ENCODE measurements at places on chromosomes 12 and 14.
A peak's percentile ranks its signal among the peaks of the same experiment; 100 is the strongest.

- DNase-seq, result no peak
Observed at GRCh38 chr14:77265561-77266335, 5.3 kb downstream of the NGB start.

- no peak for DNase-seq
Observed at GRCh38 chr12:109757671-109758265, 44.1 kb downstream of the FAM222A start.

DNA sequence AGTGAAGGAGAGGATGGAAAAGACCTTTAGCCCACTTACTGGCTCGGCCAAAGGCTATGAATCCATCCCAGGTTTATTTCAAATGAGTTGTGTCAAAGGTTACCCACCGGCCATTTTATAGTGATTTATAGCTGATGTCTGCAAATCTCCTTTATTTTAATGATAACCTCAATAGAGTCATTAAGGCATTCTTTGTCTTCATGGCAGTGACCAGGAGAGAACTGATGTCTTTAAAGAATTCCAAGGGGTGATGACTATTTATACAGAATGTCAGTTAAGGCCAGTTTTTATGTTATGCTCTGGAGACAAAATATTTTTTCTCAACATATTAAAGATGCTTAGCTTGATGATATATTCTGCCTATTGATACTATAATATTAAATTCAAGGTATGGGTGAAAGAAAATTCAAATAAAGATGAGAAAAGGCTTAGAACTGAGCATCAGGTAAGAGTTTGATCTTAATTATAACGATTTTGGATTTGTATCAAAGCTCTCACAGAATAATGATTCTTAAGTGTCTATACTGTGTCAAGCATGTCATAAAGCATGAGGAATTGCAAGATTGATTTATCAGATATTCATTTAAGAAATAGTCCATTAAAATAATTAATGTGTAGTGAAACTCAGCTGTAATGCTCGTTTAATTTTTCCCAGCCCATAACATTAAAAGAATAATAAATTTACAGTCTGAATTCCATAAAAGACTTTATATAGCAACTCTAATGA is 361.5 kb downstream of the SOX5 start:
- no peak for DNase-seq

GRCh38 chr14:49424436-49425331 is 161.5 kb downstream of the RPS29 start:
- DNase-seq, result peak; percentile 11

GRCh38 chr14:99572173-99572999 is 31.6 kb downstream of the CCDC85C start:
- DNase-seq, result no peak

GRCh38 chr12:29499235-29499634 is 1.7 kb upstream of the OVCH1 start:
- no peak for DNase-seq

GRCh38 chr14:68548194-68549076 is 244.4 kb downstream of the ZFP36L1 start:
- peak; percentile 90 for DNase-seq

- DNase-seq, result no peak
Observed at GRCh38 chr14:38405851-38406635, 150.2 kb upstream of the CLEC14A start.

DNA sequence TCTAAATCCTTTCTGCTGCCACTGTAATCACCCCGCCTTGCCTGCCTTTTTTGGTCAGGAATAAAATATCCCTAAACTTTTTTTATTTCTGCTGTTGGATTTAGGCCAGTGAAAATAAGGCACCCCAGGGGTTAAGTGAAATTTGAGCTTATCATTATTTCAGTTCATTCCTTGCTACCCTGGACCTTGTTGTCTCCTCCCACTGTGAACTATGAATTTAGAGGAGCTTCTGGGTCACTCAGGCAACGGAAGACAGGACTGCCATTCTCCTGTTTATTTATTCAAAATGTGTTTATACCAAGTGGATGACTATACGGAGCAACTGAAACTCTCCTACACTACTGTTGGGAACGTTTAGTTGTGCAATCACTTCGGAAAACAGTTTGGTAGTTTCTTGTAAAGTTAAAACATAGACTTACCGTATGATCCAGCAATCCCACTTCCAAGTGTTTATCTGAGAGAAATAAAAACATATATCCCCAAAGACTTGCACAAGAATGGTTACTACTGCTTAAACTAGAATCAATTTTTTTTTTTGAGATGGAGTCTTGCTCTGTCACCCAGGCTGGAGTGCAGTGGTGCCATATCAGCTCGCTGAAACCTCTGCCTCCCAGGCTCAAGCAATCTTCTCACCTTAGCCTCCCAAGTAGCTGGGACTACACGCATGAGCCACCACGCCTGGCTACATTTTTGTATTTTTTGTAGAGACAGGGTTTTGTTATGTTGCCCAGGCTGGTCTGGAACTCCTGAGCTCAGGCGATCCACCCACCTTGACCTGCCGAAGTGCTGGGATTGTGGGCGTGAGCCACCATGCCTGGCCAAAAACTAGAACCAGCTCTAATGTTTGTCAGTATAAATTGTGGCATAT is 2.3 kb upstream of the TRAFD1 start:
- no peak for DNase-seq

DNA sequence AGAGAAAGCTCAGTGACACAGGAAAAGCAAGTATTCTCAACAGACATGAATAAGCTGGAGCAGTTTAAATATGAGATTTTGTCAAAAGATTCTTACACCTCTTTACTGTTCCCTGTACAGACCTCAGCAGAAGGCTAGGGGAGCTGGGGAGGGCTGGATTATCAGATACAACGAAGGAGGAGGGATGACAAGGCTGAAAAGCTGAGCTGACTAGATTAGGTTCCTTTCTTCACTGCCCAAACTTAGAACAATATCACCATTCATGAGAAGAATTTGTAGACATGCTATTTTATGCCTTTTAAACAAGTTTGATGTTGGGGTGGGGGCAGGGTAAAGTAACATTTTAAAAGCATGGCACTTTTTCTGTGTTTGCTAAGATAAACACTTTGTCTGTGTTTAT is 611.1 kb downstream of the AACS start:
- no peak for DNase-seq

DNA sequence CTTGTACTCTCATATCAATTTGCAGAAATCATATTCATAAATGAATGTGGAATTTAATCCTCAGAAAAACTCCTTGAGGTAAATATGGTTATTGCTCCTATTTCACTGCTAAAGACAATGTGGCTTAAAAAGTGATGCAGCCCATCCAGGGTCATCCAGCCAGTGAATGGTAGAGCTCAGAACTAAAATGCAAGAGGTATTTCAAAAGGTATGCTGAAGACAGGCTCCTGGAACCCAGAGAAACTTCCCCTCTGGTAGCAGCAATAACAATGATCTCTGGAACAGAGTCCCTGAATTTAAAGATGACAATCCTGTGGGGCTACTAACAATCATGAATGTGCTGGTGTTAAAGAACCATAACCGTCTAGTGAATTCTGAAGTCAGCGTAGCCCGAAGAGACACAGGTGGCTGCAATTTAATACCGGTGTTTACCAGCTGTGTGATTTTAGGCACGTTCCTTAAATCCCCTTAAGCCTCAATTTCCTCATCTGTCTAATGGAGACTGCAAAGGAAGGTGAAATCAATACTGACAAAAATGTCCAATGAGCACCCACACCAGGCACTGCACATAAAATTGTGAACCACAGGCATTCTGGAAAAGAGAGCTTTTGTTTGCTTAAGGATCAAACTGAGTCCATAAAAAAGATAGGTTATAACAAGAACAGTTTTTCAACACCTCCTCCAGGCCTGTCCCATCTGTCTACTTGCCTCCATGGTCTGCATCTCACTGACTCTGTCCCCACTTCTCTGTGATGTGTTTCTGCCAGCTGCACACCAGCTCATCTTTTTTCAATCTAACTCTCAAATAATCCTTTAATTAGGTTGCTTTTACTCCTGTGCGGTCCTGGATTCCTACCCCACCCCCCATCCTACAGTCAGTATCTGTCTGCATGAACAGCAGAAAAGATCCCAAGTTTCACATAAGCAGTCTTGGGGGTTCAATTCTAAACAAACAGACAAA is 10.5 kb downstream of the TM7SF3 start:
- no peak for DNase-seq

- DNase-seq, result no peak
Observed at GRCh38 chr12:7369274-7369729, 65.4 kb downstream of the ACSM4 start.
